Testis (tissue), 5 donors: ENCODE measurements at places on chromosomes 1 and 21. TPM values are rescaled to one million over a fixed set of nuclear protein-coding genes. Genes with fewer than 3 reads are reported as not detected.

IVNS1ABP gene
- polyA plus RNA-seq = 58.9 TPM

FMOD gene
- 26.4 TPM for polyA plus RNA-seq

CCDC17 gene
- 4.4 TPM for polyA plus RNA-seq

PTCH2 gene
- 15.2 TPM for polyA plus RNA-seq

CR1L gene
- not detected for polyA plus RNA-seq

CFHR3 gene
- not detected for polyA plus RNA-seq

SPRR1A gene
- polyA plus RNA-seq = not detected

TMEM79 gene
- 5.3 TPM for polyA plus RNA-seq

ETV3L gene
- polyA plus RNA-seq = not detected

S100A8 gene
- 20.3 TPM for polyA plus RNA-seq

KCNN3 gene
- 0.78 TPM for polyA plus RNA-seq

C1QC gene
- polyA plus RNA-seq = 108 TPM

GIPC2 gene
- polyA plus RNA-seq = 1.9 TPM

POMGNT1 gene
- polyA plus RNA-seq = 84.9 TPM

RAP1GAP gene
- 7.4 TPM for polyA plus RNA-seq
